ENCODE measurements at places on chromosomes 12 and 14.

GRCh38 chr12:70535896-70536374 is 101.3 kb downstream of the PTPRB start:
- DNase-seq: no peak

GRCh38 chr12:70255311-70255710 is 12.1 kb downstream of the CNOT2 start:
- no peak for DNase-seq

DNA sequence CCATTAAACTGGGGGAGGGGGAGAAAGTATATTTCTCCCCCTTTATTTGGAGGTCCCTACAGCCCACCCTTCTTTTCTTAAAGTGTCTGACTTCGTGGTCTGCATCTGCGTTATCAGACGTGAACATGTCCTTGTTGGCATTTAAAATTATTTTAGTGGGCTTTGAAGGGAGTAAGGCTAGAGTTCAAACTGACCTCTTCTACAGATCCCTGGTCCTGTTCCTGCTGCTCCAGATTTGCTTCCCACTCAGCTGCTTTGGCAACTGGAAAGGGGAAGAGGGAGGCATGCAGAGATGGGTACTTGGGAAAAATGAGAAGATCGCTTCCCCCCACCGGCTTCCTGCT is 611 bp upstream of the SIX6 start:
- no peak for DNase-seq

GRCh38 chr12:49068879-49069506 is 786 bp downstream of the RHEBL1 start:
- no peak for DNase-seq

DNA sequence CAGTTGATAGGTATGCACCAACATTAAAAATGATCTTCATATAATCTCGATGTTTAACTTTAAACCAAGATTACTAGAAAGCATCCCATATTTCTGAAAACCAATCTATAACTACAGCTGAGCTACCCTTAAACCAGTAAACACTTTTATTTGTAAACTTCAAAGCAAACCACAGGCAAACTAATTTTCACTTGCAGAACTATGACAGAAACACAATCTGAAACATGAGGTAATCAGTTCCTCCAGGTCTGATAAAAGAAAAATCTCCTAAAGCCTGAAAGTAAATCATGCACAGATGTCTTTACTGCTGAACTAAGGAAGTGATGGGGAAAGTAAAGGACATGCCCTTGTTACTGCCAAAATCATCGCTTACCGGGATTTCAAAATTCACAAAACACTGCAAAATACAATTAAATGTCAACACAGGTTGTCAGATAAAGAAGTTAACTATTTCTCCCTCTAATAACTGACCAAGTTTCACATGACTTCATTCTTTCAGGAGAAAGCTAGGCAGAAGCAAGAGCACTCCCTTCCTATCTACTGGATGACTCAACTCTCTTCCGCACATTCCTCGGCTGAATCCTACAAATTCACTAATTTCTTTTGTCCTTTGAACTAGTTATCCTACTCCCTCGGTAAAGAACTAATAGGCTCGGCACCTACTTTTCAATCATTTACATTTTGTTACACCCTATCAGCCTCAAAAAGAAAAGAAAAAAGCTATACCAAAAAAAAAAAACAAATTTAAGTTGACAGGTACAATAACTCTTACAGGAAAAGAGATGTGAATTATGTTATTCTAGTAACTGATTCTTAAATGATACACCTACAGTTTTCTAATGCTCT is 1.4 kb downstream of the EEA1 start:
- no peak for DNase-seq

DNA sequence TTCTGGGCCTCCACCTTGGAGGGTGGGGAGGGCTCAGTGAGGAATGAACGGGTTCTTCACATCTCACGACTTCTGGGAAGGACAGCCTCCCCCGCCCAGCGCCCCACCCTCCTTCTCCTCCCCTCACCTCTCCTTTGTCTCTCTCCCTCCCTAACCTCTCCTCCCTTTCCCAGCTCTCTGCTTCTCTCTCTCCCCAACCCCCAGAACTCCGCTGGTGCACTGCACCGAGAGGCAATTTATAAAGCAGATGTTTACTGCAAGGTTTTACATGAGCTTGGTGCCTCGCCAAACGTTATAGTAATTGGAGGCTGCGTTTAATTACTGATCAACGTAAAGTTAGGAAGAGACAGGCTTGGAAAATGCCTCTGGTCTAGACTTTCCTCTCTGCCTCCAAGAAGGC is 42.9 kb upstream of the FAM222A start:
- no peak for DNase-seq

GRCh38 chr12:50110762-50111351 is 1.2 kb upstream of the COX14 start:
- DNase-seq: peak; percentile 54

GRCh38 chr12:57724003-57724935 is 14.3 kb downstream of the AGAP2 start:
- DNase-seq: no peak

Measured in pancreas (tissue), 10 donors.